ENCODE measurements at places on chromosomes 7 and 10. TPM values are rescaled to one million over a fixed set of nuclear protein-coding genes. Genes with fewer than 3 reads are reported as not detected.

DKK1 gene
- 200 TPM for total RNA-seq

FAM200A gene
- 3.6 TPM for total RNA-seq

SLC16A12 gene
- not detected for total RNA-seq

GLI3 gene
- 30.3 TPM for total RNA-seq

HHEX gene
- 109 TPM for total RNA-seq

HBP1 gene
- 50.1 TPM for total RNA-seq
